ENCODE measurements at places on chromosomes 7 and 10.
A peak's percentile ranks its signal among the peaks of the same experiment; 100 is the strongest.

GRCh38 chr7:46444256-46444655 is 523.2 kb upstream of the IGFBP3 start:
- peak; percentile 22 for DNase-seq

GRCh38 chr10:36003031-36003600 is 361.0 kb upstream of the FZD8 start:
- DNase-seq = no peak

DNA sequence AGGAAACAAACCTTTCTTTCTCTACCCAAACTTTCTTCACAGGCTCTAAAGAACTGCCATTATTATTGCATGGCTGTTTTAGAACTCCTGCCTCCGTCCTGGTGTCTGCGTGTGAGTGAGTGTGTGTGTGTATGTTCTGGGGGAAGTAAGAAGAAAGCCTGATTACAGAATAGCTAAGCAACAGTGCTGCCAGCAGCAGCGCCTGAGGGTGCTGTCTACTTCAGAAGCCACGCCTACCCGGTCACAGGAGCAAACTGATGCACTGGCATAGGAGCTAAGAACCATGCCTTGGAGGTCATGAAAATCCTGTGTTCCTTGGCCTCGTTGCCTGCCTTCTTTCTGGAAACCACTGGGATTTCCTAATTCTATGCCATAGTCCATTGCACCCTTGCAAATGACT is 25.2 kb downstream of the LIPK start:
- DNase-seq = no peak

DNA sequence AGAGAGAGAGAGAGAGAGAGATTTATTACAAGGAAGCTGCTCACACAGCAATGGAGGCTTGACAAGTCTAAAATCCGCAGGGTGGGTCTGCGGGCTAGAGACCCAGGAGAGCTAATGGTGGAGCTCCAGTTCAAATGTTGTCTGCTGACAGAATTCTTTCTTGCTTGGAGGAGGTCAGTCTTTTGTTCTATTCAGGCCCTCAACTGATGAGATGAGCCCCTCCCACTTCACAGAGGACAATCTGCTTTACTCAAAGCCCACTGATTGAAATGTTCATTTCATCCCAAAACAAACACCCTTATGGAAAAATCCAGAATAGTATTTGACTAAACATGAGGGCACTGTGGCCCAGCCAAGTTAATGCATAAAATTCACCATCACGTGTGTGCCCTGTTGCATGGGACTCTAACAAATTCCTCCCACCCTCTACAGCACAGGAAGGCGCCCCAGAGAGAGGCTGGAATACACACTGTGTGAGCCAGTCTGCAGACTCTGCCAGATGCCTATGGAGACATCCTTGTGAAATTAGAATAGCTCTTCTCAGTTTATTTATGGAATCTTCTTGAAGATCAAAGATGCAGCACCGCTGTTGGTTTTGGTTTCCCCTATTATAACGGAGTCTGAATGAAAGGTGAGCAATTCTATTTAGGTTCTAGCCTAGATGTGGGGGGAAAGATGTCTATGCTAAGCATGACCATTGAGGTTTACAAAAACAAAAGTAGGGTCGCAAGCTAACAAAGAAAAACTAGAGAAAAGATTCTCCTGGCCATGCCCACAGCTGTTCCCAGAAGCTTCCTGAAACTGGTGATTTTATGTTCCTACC is 123.0 kb upstream of the SFMBT2 start:
- no peak for DNase-seq

GRCh38 chr10:5078547-5079180 is 15.6 kb upstream of the AKR1C3 start:
- no peak for DNase-seq

DNA sequence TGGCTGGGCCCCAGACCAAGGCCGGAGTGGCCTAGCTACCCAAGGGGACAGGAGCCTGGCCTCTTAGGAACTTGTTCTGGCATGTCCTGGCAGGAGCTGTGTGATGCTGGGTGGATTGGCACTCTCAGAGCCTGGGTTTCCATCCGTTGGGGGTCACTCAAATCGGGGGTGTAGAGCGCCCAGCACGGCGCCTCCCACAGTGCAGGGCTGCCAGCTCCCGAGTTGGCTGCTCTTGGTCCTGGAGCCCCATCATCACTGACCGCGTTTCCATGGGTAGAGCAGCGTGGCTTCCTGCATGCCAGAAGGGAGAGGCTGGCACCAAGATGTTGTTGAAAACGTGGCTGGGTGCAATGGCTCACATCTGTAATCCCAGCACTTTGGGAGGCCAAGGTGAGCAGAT is 70.3 kb downstream of the UNCX start:
- no peak for DNase-seq

DNA sequence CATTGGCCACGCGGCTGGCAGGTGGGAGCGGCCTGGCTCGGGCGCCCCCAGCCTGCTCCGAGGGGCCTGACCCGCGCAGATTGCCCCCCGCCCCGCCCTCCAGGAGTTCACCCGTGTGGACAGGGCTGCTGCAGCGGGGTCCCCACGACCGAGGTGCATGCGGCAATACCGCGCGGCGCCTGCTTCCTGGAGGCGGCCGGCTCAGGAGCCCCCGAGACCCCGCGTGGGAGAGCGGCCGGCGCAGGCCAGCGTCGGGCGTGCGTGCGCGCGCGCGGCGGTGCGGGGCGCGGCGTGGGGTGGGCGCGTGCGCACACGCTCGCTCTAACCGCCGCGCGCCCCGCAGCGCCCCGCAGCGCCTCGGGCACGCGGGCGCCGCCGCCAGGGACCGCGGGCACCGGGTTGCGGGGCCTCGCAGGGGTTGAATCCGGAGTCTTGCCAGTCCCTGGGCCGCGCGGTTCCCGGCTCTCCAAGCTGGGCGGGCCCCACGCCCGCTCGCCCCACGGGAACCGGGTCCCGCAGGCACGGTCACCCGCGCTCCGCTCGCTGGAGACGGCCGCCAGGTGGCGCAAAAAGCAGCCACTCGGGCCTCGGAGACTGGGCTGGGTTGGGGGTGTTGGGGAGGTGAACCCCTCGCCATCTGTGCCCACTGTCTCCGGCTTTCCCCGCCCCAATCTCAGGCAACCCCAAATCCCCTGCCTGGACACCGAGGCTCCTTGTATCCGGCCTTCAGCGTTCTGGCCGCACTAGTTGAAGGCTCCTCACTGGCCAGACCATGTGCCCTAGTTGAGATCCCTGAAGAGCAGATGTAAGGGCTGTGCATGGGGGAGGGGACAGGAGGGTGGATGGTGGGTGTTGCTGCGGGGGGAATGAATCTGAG is 1.3 kb upstream of the ACHE start:
- DNase-seq = no peak

- no peak for DNase-seq
Observed at GRCh38 chr7:17983221-17984062, 43.1 kb upstream of the SNX13 start.

DNA sequence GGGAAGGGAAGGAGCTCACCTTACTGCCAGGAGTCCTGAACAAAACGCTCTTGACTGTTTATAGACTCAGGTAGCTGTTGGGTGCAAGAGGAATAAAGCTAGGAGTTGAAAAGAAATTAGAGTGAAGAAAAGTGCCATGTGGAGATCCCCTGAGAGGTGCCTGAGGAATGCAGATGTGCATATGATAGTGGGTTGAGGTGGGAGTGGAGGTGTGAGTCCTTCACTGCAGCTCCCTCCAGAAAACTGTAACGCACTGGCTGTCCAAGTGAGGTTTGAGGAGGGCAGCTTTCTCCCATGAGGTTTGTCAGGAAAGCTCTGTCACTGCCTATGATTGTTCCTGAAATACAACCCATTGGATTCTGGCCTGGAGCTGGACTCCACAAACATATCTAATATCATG is 904.8 kb upstream of the POT1 start:
- DNase-seq = no peak

GRCh38 chr7:25250386-25250785 is 22.1 kb upstream of the NPVF start:
- DNase-seq = no peak

- DNase-seq = no peak
Observed at GRCh38 chr7:31028006-31028405, 24.1 kb upstream of the ADCYAP1R1 start.

DNA sequence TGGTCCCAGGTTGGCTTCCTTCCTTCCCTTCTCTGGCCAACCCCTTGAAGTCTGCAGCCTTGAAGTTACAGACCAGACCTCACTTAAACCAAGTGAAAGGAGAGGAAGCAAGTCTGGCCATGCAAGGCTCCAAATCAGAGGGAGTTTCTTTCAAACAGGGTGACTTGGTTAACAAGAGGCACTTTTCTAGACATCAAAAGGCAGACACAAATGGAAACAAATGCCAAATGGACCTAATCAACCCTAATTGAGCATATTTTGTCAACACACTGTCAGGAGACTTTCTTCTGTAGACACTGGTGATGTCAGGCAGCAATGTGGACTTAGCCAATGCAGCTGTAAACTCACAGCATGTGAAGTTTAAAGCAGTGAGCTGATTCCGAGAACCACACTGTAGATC is 282.7 kb upstream of the FZD8 start:
- DNase-seq = no peak

DNA sequence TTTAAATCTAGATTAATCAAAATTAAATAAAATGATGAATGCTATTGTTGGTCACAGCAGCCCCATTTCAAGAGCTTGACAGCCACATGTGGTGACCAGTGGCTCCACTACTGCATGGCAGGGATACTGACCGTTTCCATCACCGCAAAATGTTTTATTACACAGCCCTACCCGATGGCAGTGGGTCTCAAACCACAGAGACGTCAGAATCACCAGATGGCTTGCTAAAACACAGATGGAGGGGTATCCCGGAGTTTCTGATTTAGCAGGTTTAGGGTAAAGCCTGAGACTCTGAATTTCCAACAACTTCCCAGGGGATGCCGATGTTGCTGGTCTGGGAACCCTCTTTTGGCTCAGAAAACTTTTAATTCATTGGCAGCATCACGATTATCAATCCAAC is 47.9 kb downstream of the RSU1 start:
- DNase-seq = no peak

DNA sequence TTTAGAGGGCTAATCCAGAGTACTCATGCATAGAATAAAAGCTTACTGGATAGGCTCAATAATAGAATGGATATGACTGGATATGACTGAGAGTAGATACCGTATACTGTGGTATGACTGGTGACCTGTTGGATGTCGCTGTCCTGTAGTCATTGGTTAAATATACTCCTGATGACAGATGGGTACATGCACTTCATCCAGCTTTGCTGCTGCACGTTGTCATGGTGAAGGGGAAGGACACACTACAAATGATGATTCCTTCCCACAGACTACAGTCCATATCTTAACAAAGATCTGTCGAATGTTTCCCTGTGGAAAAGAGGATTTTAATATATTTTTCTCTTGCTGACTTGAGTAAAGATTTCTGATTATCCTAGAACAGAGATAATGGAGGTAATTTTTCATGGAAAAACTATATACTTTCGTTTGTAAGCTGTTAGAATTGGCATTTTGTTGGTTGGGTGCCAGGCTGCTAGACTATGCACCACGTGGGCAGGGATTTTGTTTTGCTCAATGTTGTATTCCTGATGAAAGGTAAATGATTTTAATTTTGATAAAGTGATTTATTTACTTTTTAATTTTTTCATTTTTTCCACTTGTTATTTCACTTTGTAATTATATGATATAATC is 97.3 kb downstream of the PPP1R9A start:
- DNase-seq = no peak

DNA sequence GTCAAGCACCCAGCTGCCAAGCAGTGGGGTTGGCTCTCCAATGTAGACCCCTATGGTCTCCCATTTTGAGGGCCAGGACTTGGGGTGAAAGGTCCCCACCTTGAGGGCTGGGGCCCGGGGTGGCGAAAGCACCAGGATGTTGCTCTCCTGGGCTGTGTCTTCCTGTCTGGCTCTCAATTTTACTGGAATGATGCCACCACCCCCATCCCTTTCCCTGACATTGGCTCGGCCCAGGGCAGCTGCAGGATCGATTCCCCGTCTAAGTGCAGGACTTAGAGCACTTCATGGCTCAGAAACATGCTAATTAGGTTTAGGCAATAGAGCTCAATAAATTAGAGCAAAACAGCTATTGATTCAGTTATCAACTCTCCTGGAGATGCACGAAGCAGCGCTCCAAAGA is 27.0 kb upstream of the HSPA12A start:
- no peak for DNase-seq

DNA sequence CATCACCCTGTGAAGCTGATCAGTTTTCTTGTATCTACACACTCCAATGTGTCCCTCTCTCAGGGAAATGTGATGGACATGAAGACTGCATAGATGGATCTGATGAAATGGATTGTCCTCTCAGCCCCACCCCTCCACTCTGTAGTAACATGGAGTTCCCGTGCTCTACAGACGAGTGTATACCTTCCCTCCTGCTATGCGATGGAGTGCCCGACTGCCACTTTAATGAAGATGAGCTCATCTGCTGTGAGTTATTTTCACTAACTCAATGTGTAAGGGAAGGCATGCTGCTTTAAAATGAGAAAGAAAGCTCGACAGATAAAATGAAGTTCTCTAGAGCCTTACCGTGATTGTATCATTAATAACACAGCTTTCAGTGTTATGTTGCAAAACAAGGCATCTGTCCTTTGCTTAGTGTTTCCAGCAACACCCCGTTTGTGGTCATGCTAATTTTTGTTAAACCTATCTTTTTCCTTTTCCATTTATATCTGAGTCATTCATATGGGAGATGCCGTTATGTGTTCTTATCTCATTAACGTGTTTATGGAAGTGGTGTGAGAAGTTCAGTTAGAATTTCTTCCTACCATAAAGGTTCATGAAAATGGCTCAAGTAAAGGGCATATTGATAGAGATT is 220.9 kb upstream of the PLXDC2 start:
- no peak for DNase-seq

- DNase-seq = no peak
Observed at GRCh38 chr10:23829556-23829955, 379.4 kb upstream of the KIAA1217 start.

- DNase-seq = peak; percentile 44
Observed at GRCh38 chr10:2882628-2883027, 184.7 kb upstream of the PFKP start.

DNA sequence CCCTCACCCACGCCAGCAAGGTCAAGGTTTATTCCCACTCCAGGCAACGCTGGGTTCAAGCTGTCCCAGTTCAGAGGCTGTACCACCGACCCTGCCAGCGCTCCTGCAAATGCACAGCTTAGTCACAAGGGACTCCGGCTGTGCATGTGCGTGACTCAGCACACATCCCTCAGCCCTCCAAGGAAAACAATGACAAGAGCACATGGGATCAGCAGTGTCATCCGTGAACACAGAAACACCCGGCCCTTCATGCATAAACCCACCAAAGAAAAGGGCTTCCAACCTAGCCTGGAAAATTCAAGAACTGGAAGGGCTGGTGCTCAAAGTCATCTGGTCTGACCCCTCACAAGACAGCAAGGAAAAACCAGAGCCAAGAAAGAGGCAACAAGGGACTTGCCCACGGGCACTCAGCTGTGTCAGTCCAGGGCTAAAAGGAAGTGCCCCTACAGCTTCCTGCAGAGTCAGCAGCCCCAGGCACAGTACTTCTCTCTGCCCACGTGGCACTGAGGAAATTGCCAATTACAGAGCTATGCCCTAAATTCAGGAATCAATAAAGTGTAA is 106.1 kb downstream of the KCNMA1 start:
- DNase-seq = peak; percentile 82

DNA sequence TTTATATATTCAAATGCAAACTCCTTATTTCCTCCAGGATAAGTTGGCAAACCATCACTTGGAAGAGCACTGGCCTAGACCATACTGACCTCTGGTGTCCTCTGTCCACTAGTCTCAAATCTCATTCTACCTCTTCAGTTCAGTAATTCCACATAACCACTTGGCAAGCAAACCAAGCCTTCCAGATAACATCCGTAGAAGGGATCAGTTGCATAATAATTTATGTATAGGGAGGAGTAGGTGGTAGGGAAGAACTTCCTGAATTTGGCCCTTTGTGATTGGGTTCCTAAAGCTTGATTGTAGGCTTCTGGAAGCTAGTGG is 55.0 kb downstream of the WAC start:
- peak; percentile 37 for DNase-seq
